ENCODE measurements at places on chromosomes 6 and 20.
A peak's percentile ranks its signal among the peaks of the same experiment; 100 is the strongest.

- DNase-seq, result no peak
These were observed 56.6 kb upstream of the POU3F2 start for GRCh38 chr6:98777762-98778161.

DNA sequence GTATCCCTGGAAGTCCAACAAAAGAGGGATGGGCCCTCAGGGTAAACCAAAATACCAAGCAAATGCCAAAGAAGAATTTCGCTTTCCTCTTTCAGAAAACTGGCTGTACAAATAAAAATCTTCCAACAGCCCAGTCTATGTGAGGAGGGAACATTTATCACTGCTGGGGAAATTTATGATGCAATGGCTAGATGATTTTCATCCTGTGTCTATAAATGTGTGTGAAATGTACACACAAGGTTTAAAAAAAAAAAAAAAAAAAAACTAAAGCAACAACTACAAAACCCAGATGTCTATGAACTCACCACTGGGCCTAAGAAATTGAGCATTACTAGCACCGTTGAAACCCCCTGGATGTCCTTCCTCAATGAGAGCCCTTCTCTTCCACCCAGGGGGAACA lies 68.7 kb upstream of the SLC4A11 start:
- DNase-seq, result no peak

DNA sequence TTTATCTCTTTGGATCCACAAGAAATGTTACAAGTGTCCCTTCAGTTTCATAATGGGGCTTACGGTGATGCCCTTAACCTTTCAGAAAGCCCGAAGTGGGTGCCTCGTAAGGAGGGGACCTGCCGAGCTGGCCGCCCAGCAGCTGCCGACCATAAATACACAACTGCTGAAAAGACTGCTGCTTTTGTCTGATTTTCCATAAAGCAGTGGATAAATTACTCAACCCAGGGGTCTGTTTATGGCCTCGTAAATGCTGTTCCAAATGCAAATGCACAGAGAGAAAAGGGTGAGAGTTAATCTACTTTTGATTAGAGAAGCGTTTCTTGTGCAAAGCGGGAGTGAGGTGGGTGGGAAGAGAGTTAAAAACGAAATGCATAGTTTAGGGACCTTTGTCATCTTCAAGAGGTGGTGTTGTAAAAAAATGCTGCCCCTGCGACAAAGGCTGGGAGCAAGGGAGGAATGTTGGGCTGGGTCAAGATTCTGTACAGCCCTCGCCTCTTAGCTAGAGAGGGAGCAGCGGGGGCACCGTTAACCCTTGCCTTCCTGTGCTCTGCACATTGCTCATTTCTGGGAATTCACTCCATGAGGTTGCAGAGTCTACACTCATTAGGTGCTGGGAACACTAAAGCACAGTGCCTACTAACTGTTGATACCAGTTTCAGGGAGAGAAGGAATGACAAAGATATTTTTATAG lies 112.0 kb upstream of the MTHFD1L start:
- DNase-seq, result no peak

DNA sequence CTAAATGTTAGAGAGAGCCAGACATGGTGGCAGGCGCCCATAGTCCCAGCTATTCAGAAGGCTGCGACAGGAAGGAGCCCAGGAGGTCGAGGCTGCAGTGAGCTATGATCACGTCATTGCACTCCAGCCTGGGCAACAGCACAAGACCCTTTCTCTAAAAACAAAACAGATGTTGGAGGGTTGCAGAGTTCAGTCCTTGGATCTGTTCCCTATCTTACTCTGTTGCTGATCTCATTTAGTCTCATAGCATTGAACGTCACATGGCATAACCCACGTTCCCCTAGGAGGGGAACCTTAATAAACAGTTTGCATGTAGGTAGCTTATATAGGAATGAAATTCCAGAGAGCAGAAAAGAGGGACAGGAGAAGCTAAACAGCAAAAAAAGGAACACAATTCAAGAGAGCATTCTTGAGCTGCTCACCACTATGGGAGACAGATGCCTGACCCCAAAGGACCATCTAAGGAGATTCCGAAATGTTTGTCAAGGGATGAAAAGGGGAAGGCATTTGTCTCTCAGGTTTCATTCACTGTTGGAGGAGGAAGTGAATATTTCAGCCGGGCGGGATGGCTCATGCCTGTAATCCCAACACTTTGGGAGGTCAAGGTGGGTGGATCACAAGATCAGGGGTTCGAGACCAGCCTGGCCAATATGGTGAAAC lies 54.6 kb upstream of the PIM1 start:
- DNase-seq, result no peak

DNA sequence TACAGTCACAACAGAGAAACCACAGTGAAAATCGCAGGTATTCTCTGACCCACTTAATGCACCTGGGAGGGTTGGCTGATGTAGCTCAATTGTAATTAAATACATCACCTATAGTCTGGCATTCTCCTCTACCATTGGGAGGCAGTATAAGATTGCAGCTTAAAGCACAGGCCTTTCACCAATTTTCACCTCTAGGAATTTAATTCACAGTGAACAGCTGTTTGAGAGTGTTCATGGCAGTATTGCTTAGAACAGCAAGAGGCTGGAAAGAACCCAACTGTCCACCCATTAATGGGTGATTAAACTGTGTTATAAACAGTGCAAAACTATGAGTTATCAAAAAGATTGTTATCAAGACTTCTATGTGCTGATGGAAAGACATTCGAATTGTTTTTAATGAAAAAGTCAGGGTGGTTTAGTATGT lies 2.0 kb downstream of the EDEM2 start:
- DNase-seq, result peak; percentile 25

GRCh38 chr6:81942067-81942370 lies 189.5 kb upstream of the TENT5A start:
- no peak for DNase-seq

DNA sequence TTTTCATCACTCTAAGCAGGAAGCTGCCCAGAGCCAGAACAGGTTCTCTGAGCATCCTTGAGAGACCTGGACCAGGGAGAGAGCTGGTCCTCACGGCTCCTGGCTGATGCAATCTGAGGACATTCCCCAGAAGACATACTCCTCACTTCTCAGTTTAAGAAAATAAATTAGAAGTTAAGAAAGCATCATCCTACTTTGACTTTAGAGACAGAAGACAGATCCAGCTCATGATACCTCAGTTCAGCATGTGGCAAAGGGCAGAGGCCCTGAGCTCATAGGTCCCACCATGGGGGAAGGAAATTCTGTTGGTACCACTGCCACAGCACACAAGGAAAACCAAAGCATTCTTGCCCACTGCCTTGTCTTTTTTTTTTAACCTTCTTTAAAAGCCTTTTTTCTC lies 378.1 kb upstream of the JARID2 start:
- no peak for DNase-seq

DNA sequence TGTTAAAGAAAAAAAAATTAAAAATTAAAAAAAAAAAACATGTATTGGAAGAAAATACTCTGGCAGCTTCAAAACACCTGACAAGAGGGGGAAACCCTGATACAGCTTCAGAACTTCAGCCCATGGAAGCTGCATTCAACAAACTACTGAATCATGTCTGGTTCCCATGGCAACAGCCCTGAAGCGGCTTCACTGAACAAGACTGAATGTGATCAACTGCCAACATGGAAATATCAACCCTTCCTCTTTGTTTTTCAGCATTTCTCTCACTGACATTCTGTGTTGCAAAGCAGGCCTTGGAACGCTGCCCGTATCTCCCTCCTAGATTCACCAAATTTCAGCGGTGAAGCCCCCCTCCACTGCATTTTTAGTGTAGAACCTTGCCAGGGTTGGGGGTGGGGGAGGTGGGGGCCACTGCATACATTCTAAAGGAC lies 91.3 kb upstream of the SHLD1 start:
- peak; percentile 63 for DNase-seq

GRCh38 chr6:39892490-39893129 lies 41.7 kb downstream of the MOCS1 start:
- peak; percentile 14 for DNase-seq

- no peak for DNase-seq
These were observed 931 bp upstream of the EBF4 start for GRCh38 chr20:2691663-2692035.

DNA sequence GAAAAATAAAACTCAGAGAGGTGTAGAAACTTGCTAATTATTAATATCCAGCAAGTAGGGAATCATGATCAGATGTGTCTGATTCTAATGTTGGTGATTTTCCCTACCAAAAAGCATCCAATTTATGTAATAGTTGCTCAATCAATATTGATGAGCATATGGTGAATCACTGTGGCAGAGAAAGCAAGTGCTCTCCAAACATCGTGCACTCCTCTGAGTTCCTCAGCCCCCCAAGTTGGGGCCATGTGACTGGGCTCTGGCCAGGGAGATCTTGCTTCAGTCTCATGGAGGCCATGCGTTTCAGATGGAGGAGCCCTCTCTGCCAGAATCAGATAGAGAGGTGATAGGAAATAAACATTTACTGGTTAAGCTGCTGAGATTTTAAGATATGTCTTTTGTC lies 133.2 kb upstream of the LY86 start:
- no peak for DNase-seq

GRCh38 chr6:44386929-44387345 lies 569 bp upstream of the CDC5L start:
- DNase-seq, result no peak

- DNase-seq, result no peak
These were observed 72.9 kb upstream of the DSP start for GRCh38 chr6:7468382-7469081.

DNA sequence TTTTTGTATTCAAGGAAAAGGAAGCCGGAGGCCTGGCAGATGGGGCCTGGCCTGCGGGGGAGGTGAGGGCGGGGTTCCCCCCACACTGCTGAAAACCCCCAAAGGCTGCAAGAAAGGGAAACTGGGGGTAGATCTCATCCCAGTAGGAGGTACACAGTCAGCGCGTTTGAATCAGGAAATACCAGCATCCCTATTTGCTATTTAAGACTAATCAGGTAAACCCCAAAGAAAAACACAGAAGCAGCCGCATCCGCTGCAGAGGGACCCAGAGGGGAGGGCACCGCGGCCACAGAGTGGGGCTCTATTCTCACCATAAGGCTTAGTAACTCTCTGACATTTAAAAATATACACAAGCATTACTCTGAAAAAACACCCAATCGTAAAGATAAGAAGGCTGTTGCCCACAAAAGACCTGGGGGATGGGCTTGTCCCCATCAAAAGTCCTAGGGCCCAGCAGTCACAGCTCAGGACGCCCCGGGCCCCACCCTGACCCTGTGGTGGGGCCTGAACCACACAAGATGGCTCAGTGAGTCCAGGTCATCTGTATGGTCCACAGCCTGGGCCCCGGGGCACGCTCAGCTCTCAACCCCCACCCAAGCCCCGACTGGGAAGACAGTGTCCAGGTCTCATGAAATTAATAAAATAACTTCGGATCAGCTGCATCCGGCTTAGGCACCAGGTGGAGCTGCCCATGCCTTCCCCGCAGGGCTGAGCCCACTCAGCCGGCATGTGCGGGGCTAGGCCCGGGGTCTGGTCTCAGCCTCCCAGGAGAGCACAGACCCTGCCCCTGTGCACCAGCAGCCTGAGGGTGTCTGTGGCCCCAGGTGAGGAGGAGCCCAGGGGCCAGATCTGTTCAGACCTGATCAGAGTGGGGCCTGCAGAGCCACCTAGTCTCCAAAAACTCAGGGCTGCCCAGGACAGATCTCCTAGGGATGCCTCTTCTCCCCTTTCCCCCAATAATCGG lies 31.0 kb downstream of the KCNQ2 start:
- peak; percentile 20 for DNase-seq

DNA sequence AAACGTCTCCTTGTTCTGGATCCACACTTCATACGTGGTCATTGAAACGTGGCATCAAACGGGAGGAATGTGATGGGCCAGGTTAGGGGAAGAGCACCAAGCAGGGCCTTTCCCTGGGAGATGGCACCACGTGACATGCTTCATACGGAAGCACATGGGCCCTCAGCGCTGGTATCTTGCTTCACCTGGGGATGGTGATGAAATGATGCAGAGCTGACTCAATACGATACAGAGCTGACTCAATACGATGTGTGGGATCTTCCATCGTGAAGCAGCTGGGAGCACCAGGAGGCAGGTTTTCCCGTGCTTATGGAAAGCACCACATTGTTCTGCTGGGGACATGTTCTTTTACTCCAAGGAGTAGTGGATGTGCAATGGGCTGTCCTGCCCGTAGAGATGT lies 22.5 kb upstream of the TAGAP start:
- no peak for DNase-seq

- DNase-seq, result no peak
These were observed 857.6 kb upstream of the SLC35B3 start for GRCh38 chr6:9292975-9293374.

DNA sequence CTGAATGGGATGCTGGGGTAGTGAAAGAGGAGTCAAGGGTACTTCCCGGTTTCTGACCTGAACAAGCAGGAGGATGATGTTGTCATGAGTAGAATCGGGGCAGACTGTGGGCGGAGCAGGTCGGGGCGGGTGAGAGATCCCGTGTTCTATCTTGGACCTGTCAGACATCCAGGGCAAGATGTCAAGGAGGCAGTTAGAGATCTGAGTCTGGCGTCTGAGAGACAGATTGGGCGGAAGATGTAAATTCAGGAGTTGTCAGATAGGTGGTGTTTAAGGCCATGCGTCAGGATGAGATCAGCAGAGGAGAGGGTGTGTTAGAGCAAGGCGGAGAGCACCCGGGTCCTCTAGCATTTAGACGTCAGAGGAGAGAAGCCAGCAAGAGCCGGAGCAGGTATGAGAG lies 115.5 kb downstream of the DLGAP4 start:
- DNase-seq, result no peak

- DNase-seq, result no peak
These were observed 92.4 kb downstream of the PSMG4 start for GRCh38 chr6:3351105-3351676.

- DNase-seq, result no peak
These were observed 5.8 kb upstream of the ZSCAN23 start for GRCh38 chr6:28449056-28449455.

GRCh38 chr20:49594931-49595315 lies 27.0 kb upstream of the PTGIS start:
- no peak for DNase-seq
